ENCODE measurements at places on chromosomes 3 and 15.

GRCh38 chr3:102614585-102614984 lies 179.8 kb downstream of the ZPLD1 start:
- no peak for DNase-seq

DNA sequence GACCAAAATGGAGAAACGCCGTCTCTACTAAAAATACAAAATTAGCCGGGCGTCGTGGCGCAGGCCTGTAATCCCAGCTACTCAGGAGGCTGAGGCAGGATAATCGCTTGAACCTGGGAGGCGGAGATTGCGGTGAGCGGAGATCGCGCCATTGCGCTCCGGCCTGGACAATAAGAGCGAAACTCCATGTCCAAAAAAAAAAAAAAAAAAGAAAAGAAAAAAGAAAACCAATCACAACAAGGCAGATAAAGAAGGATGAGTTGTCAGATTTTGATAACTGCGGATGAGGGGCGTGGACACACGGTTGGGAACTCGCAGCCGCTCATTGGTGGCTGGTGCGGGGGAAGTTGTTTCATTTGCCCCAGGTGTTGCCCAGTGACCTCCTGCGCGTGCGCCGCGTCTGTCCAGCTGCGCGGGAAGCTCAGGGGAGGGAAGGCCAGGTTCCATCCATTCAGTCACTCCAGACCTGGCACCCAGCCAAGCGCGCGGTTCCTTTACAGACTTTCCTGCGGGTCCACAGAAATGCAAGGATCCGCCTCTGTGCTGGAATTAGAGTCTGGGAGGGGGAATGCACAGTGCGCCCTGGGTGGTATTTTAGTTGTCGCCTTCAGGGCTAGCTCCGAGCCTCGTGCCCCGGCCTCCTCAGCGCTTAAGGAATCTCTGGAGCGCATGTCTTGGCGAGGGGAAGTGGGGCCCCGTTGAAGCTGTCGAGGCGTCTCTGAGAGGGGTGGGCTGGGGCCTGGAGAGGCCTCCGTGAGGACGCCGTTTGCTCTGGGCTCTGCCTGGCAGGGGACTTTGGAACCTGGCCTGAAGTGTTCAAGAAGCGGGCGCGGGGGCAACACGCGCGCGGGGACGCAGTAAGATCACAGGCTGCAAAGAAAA lies 708 bp upstream of the GCHFR start:
- peak; percentile 76 for DNase-seq

DNA sequence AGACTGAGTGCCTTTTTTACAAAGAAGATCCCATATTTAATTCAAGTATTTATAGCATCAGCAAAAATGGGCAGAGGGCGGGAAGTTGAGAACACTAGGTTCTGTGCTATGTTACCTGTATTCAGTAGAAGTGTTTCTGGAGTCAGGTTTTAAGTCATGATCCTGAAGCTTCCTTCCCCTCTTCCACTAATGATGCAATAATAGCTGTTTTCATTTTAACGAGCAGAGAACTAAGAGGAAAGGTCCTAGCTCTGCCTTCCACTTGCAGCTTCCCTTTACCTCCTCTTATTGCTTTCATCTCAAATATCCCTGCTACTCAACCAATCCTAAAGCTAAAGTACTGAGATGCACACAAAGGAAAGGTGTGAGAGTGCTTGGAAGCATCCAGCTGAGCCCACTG lies 16.9 kb upstream of the TMOD3 start:
- DNase-seq, result no peak

DNA sequence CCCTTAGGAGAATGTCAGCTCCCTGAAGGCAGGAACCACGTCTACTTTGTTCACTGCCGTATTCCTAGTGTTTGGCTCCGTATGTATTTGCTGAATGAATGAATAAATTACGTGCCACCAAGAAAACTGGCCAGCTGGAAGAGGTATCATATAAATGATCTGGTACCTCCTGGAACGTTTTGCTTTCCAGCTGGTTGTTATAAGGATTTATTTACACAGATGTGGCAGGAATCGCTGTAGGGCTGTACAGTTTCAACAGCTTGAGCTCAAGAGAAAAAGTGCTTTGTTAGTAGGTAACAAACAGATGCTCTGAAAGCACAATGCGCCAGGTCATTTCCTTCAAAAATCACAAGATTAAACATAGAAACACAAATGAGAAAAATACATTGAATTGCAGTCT lies 108.8 kb upstream of the ATP2B2 start:
- no peak for DNase-seq

GRCh38 chr3:53817809-53818208 lies 28.4 kb downstream of the CHDH start:
- no peak for DNase-seq

DNA sequence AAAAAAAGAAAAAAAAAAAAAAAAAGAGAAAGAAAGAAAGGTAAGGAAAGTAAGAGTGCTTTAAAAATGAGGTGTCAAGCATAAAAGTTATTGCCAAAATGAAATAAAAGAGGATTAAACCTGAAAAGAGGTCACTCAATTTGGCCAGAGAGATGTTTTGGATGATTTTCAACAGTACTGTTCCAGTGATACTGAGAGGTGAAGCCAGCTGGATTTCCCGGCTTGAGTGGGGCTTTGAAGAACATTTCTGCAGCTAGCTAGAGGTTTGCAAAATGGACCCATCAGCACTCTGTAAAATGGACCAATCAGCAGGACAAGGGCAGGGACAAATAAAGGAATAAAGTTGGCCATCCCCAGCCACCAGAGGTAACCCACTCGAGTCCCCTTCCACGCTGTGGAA lies 128.5 kb downstream of the LSAMP start:
- DNase-seq, result no peak

DNA sequence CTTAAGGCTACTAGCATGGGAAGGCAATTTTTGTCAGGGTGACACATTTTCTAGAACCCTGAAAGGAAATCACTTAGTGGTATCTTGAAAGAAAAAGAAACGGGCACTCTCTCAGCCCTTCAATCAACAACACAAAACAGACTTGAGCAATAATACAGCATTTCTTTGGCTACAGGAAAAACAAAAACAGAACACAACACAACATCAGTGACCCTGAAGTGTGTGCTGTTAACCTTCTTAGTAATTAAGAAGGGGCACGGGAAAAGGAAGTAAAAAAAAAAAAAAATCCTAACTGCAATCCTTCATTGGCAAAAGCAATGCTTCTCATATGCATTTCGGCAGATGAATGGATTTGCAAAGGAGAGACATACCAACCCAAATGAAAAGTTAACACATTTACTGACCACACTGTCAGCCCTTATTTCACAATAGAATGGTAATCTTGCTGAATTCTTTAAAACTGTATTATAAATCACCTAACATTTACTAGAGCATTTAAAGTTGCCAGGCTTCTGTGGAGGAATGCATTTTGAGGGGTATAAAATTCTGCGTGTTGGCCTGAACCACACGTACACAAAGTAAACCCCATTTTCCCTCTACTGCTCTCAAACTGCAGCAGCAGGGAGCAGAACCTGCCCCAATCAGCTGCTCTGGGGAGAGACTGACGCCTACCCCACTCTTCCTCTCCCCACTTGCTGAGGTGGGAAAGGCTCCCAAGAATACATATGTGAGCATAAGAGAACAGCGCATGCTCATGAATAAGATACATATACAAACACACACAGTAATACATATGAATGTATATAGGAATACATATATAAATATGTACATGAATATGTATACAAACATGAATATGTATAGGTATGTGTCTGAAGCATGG lies 198.5 kb downstream of the FOXP1 start:
- DNase-seq, result no peak

- no peak for DNase-seq
Measured at GRCh38 chr3:177149106-177149505, 48.2 kb downstream of the TBL1XR1 start.

GRCh38 chr3:48405343-48405881 lies 24.5 kb downstream of the PLXNB1 start:
- DNase-seq, result peak; percentile 49

DNA sequence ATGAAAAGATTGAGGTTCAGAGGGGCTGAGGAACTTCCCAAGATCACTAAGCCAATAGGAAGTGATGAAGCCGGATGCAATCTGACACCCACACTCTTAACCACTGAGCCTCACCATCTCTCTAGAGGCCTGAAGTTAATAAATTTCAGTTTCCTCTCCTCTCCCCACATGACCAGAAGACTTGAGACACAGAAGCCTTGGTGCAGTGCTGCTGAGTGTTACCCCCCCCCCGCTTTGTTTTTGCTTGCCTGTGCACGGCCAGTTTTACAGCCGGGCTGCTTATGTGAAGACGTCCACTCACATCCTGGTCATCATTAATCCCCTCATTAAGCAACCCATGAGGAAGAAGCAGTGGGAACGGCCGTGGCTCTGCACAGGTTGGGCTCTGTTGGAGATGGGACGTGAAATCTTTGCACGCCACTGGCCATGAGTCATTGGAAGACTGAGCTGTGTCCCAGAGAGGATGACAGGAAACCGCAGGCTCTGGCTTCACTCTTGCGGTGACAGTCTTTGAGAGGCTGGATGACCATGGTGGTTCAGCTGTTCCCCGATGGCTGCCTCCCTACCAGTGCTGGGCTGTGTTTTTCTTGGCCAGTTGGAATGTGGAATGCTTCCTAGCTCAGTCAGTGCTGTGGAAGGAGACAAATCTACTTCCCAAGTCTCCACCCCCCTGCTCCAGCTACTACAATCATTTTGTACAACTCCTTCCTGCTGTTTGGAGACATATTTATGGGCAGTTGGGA lies 232.6 kb upstream of the LRTM1 start:
- no peak for DNase-seq

GRCh38 chr3:158789592-158789991 lies 12.3 kb upstream of the MFSD1 start:
- no peak for DNase-seq

DNA sequence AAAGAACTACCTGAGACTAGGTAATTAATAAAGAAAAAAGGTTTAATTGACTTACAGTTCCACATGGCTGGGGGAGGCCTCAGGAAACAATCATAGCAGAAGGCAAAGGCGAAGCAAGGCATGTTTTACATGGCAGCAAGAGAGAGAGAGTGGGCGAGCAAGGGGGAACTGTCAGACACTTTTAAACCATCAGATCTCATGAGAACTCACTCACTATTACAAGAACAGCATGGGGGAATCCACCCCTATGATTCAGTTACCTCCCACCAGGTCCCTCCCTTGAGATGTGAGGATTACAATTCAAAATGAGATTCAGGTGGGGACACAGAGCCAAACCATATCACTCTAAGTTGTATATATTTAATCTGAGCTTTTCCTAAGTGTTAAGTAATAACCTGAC lies 79.0 kb upstream of the MLF1 start:
- no peak for DNase-seq

DNA sequence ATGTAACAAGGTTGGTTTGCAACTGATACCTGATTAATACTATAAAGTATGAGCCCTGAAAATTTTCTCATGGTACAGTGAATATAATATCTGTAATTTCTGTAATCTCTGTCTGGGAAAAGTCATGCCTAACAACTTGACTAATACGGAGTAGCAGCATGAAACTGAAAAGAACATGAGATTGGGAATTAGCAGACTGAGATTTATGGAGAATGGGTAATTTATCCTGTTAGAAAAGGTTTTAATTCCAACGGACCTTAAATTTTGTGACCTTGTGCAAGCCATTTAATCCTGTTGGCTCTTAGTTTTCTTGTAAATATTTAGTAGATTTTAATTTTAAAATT lies 90.2 kb upstream of the CMC1 start:
- DNase-seq, result no peak

- DNase-seq, result no peak
Measured at GRCh38 chr3:85571835-85572234, 613.0 kb downstream of the CADM2 start.

GRCh38 chr3:30518181-30518864 lies 88.1 kb upstream of the TGFBR2 start:
- DNase-seq, result no peak

DNA sequence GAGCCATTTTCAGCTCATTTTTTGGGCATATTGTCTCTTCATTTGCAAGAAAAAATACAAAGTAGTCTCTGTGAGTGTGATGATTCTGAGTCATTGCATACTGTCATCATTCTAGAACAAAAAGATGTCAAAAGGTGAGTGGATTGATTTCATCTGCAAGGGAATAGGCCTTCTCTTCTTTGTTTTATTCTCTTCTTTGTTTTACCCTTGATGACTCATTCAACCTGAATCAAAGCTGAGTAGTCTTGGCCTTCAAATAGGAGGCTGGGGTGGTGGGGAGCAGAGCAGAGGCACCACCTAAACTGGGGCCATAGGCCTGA lies 25.4 kb downstream of the CYP19A1 start:
- no peak for DNase-seq

GRCh38 chr15:65980824-65981456 lies 111.6 kb downstream of the RAB11A start:
- no peak for DNase-seq

DNA sequence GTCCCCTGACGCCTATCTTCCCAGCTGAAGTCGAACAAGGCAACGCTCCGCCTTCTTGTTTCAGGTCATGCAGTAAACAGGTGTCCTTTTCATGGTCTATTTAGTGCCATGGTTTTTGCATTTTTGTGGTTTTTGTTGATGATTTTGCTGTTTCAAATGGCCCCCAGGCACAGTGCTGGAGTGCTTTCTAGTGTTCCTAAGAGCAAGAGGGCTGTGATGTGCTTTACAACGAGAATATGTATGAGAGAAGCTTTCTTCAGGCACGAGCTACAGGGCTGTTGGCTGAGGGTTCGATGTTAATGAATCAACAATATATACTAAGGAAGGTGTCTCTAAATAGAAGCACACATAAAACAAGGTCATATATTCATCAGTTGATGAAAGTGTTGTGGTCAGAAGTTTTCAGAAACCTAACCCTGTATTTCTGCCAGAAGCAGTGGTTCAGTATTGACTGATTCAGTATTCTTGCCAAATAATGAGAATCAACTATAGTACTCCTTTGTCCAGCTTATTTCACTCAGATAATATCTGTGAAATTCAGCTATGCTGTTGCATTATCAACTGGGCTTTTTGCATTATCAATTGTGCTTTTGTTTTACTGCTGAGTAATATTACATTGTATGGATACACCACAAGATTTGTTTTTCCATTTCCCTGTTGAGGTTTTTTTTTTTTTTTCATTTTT lies 18.5 kb downstream of the LIMD1 start:
- no peak for DNase-seq

DNA sequence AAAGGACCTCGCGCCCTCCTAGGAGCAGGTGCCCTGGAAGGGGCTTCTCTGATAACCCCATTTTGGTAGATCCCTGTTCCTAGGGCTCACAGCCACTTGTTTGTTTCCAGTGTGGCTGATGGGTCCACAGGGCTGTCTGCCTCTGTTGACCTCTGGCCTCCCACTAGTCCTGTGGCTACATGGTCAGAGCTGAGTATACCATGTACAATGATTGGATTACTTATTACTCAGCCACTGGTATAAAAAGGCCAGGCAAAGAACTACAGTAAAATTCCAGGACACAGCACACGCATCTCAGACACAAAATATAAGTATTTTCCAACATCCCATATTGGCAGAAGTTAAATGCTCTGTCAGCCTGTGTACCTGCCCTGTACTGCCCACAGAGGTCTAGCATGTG lies 277.3 kb downstream of the GABRG3 start:
- no peak for DNase-seq

GRCh38 chr15:33963831-33964664 lies 4.2 kb upstream of the CHRM5 start:
- no peak for DNase-seq

- no peak for DNase-seq
Measured at GRCh38 chr15:52567871-52568600, 794 bp downstream of the ARPP19 start.

- no peak for DNase-seq
Measured at GRCh38 chr3:71868876-71869275, 83.9 kb upstream of the PROK2 start.

- no peak for DNase-seq
Measured at GRCh38 chr3:175308097-175308496, 449.0 kb downstream of the NAALADL2 start.

GRCh38 chr3:15606434-15606891 lies 4.9 kb downstream of the BTD start:
- no peak for DNase-seq

- no peak for DNase-seq
Measured at GRCh38 chr3:181316482-181316881, 326.9 kb upstream of the DNAJC19 start.

All from activated CD8-positive, alpha-beta memory T cell treated with anti-CD3 and anti-CD28 coated beads for 24 hours (primary cell).